ENCODE measurements at places on chromosomes 4 and X. TPM values are rescaled to one million over a fixed set of nuclear protein-coding genes. Genes with fewer than 3 reads are reported as not detected.

Gene ETDB
- total RNA-seq = not detected

DNA sequence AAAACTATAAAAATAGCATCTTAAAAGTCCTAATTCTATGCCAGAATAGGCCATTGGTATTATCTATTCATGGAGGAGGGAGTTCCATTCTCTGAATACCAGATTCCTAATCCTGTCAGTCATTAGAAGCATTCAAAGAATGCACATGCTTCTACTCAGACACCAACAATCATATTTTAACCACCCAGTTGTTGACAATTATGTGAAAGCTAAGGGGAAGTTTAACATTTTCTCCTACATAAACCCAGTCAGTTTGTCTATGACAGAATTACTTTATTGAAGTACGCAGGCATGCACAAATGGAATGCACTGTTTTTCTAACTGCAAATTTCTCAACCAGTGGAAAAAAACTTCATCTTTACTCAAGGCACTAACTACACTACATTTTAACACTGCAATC is 69.6 kb upstream of the MTNR1A start:
- H3K4me1 ChIP-seq = no peaks in the 10 kb centered on the region
- H3K27ac ChIP-seq = no peak overlapping the region
- DNase-seq = no peak
- no peaks in the 10 kb centered on the region for H3K36me3 ChIP-seq
- no peaks in the 10 kb centered on the region for H3K27me3 ChIP-seq

- no peaks in the 10 kb centered on the region for H3K36me3 ChIP-seq
- peak overlapping the region; percentile 79 for H3K27ac ChIP-seq
- peak; percentile 48 for DNase-seq
- peaks cover 40% of the 10 kb centered on the region for H3K4me1 ChIP-seq
These were observed 7.3 kb upstream of the SH3BP2 start for GRCh38 chr4:2785613-2786012.

Gene RHOXF1
- not detected for total RNA-seq

Gene SLC38A5
- total RNA-seq = 95.6 TPM

GRCh38 chr4:81352446-81352835 is 119.3 kb downstream of the RASGEF1B start:
- no peak overlapping the region for H3K27ac ChIP-seq
- no peaks in the 10 kb centered on the region for H3K36me3 ChIP-seq
- H3K4me1 ChIP-seq = no peaks in the 10 kb centered on the region
- no peak overlapping the region for H3K4me3 ChIP-seq
- no peaks in the 10 kb centered on the region for H3K27me3 ChIP-seq
- DNase-seq = no peak

DNA sequence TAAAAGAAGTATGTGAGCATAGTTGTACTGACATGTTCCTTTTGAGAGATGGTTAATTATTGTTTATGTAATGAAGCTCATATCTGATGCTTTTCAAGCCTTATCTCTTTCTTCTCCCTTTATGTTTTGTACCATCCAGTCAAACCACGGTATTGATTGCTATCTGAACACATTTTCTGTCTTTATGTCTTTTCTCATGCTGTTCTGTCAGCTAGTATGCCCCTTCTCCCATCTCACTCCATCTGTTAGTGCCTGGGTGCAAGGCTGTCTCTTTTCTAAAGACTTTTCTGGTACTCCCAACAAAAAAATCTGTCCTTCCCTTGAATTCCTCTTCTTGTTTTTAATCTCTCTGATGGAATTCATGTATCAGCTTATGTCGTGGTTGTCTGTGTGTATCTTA is 883.8 kb upstream of the IGFBP7 start:
- H3K4me1 ChIP-seq = no peaks in the 10 kb centered on the region
- no peaks in the 10 kb centered on the region for H3K36me3 ChIP-seq
- DNase-seq = no peak
- no peaks in the 10 kb centered on the region for H3K27me3 ChIP-seq
- no peak overlapping the region for H3K4me3 ChIP-seq

DNA sequence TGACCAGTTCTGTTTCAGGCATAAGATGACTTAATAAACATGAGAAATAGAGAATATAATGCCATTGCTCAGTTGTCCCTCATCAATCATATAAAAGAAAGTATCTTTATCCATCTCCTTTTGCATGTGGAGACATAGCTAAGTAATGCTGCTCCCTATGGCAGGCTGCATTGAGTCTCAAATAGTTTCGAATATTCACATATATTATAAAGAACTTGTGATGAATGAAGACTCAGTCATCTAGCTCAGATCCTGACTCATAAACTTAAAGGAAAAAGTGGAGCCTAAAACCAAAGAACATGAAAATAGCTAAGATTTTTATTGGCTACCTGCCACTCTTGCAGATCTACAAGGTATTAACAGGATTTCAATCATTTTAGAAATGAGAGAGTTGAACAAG is 11.7 kb upstream of the TLL1 start:
- H3K4me1 ChIP-seq = no peaks in the 10 kb centered on the region
- no peak overlapping the region for H3K4me3 ChIP-seq
- H3K36me3 ChIP-seq = no peaks in the 10 kb centered on the region

Gene SATL1
- total RNA-seq = not detected

Gene KLB
- 0.08 TPM for total RNA-seq

DNA sequence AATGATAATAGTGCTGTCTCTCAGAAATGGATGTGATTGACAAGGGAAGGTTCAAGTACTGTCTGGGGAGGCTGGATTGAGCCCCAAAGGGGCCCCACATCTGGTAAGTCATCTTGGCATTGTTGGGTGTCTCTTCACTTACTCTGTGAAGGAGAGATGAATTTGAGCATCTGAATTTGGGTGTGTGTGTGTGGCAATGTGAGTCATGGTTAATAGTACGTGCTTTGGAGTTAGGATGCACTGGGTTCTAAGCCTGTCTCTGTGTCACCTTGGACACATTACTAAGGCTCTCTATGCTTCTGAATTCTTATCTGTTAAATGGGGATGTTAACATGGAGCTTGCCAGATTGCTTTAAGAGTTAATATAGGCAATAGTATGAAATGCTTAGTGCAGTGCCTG is 80.4 kb downstream of the FRAS1 start:
- H3K36me3 ChIP-seq = no peaks in the 10 kb centered on the region
- H3K27ac ChIP-seq = no peak overlapping the region
- no peaks in the 10 kb centered on the region for H3K4me1 ChIP-seq
- H3K4me3 ChIP-seq = no peak overlapping the region

DNA sequence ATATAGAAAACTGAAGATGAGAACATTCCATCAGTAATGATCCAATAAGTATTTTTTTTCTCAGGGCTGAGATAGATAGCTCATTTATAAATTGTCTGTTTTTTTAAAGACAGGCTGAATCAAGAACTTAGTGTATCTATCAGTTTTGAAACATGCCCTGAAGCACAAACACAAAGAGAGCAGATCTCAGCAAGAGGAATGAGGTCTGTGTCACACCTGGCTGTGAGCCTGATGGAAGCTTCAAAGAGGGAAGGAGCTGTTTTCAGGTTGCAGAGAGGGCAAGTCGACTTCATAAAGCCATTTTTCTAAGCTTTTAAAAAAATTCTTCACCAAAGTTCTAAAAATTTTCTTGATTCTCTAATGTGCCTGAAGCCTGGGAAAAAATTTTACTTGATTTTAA is 434.9 kb downstream of the PDGFC start:
- H3K27ac ChIP-seq = no peak overlapping the region
- DNase-seq = no peak
- no peak overlapping the region for H3K4me3 ChIP-seq
- H3K27me3 ChIP-seq = no peaks in the 10 kb centered on the region
- no peaks in the 10 kb centered on the region for H3K36me3 ChIP-seq

DNA sequence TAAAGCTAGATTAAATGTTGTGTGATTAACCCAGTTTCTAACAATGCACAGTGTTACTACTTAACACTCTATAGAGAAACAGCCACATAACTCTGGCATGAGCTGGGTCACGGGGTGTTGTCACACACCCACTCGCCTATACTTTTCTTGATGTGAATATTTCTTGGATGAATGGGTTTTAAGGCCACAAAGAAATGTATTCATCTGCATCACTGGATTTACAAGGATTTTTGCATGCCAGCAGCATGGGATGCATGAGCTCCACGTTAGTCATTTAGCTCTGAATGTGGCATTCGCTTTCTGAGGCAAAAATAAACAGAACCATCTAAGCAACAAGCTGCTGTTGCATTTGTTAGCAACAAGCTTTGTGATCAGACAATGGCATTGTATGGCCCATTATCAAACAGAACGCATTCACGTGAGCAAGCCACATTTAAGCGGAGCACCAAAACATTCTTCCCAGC is 89.7 kb downstream of the LRP2BP start:
- H3K36me3 ChIP-seq = peaks cover 16% of the 10 kb centered on the region
- DNase-seq = no peak
- H3K27ac ChIP-seq = peak overlapping the region; percentile 99
- H3K27me3 ChIP-seq = no peaks in the 10 kb centered on the region
- H3K4me3 ChIP-seq = no peak overlapping the region

Gene RTL5
- total RNA-seq = 0.05 TPM

- H3K27ac ChIP-seq = no peak overlapping the region
- no peak overlapping the region for H3K4me3 ChIP-seq
- no peaks in the 10 kb centered on the region for H3K36me3 ChIP-seq
- H3K27me3 ChIP-seq = no peaks in the 10 kb centered on the region
- no peak for DNase-seq
These were observed 62.1 kb downstream of the FUNDC1 start for GRCh38 chrX:44480591-44480990.

Gene SMIM43
- not detected for total RNA-seq

GRCh38 chr4:139770361-139770760 is 104.7 kb downstream of the MGST2 start:
- no peak overlapping the region for H3K27ac ChIP-seq
- H3K36me3 ChIP-seq = no peaks in the 10 kb centered on the region
- no peak for DNase-seq
- H3K4me3 ChIP-seq = no peak overlapping the region
- H3K27me3 ChIP-seq = no peaks in the 10 kb centered on the region
- no peaks in the 10 kb centered on the region for H3K4me1 ChIP-seq

DNA sequence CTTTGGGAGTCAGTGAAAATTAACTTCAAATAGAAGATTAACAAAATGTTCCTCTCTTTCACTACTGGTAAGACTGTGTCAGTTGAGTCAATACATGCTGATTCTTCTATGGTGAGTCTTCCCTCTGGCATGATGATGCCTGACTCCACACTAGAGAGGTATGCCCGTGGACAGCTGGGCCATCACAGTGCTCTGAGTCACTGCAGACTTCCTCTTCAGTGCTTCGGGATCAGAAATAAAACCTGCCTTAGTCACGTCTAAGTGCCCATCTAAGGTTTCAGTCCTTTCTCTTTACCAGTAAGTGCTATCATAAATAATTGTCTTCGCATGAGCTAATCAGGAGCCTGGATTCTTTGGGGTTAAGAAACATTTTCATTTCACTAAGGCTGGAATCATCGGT is 1.6 kb upstream of the ASB5 start:
- DNase-seq = no peak
- no peak overlapping the region for H3K27ac ChIP-seq
- H3K36me3 ChIP-seq = no peaks in the 10 kb centered on the region
- no peak overlapping the region for H3K4me3 ChIP-seq
- H3K27me3 ChIP-seq = peaks cover 3% of the 10 kb centered on the region
- H3K4me1 ChIP-seq = no peaks in the 10 kb centered on the region

DNA sequence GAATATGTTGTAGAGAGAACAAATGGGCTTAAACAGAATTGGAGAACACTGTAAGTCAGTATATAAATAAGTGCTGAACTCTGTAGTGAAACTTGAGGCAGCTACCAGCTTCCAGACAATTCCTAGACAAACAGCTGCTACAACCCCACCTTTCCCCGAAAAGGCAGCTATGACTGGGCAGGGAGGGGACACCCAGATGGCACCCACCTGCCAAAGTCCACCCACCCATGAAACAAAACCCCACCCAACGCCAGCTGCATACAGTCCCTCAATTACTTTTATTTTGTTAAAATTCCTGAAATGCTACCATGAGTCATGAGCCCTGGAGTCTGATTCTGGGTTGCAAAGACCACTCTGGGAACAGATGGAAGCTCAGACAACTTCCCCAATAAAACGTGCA is 24.4 kb downstream of the RELL1 start:
- H3K27me3 ChIP-seq = no peaks in the 10 kb centered on the region
- H3K4me3 ChIP-seq = no peak overlapping the region
- H3K27ac ChIP-seq = no peak overlapping the region
- peaks cover 5% of the 10 kb centered on the region for H3K4me1 ChIP-seq

DNA sequence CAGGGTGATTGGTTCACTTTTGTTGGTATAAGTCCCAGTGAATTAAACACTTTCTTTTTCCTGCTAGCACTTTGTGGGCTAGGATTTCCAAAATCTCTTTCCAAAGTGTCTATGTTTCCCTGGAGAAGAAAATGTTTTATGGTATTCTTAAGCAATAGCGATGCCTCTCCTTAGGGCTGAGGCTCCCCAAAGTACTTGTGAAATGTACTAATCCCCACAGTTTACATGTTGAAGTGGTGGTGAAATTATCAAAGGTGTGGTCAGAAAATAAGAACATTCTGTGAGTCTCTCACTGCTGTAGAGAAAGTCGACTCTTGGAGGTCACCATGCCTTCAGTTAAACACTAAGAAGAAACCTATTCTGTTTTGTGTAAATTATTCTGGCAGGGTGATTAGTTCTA is 51.5 kb upstream of the AMELX start:
- no peaks in the 10 kb centered on the region for H3K27me3 ChIP-seq
- no peak overlapping the region for H3K27ac ChIP-seq
- no peak for DNase-seq
- H3K36me3 ChIP-seq = no peaks in the 10 kb centered on the region
- no peaks in the 10 kb centered on the region for H3K4me1 ChIP-seq
- H3K4me3 ChIP-seq = no peak overlapping the region

Gene AMBN
- total RNA-seq = not detected
